SK-N-DZ (cell line): ENCODE measurements at places on chromosomes 1 and 21.

GRCh38 chr21:16218682-16219343 is 489.0 kb downstream of the USP25 start:
- no peak for DNase-seq

- DNase-seq: no peak
Measured at GRCh38 chr1:74690909-74691308, 17.3 kb upstream of the ERICH3 start.

GRCh38 chr1:200107004-200107470 is 79.5 kb downstream of the NR5A2 start:
- no peak for DNase-seq

DNA sequence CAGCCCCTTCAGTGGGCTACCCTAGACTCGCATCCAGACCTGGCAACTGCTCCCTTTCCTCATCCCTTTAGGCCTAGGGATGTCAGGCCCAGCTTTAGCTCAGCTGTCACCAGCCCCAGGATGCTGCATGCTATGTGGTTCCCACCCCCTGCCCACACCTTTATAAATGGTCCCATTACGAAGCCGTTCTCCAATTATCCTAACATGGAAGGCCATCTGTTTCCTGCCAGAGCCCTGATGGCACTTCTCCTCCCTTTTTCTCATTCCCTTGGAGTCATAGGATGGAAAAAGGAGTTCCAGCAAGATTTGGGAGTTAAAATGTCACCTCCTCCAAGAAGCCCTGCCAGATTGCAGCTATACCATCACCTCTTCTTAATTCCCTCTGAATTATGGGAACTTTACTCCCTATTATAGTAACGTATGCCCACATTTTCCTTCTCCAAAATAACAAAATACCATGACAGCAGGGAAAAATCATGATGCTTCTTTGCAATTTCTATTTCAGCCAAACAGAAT is 205.0 kb upstream of the GRIK3 start:
- DNase-seq: peak; percentile 25

DNA sequence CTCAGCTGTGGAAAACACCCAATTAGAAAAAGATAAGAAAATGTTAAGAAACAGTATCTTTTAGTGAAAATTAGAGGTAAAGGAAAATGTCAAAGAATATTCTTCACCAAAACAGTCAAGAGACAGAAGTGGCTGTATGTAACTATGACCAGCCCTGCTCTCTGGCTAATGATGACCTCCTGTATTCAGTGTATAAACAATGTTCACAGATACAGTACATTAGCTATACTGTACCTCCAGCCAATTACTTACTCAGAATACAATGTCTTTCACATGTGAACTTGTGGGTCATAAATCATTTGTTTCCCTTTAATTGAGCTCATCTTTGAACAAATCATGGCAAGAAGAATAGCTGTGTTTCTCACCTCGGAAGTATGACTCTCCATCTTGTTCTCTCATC is 432.0 kb downstream of the LMO4 start:
- no peak for DNase-seq

- no peak for DNase-seq
Measured at GRCh38 chr1:185520188-185520920, 203.3 kb upstream of the IVNS1ABP start.

GRCh38 chr1:213659580-213660547 is 327.9 kb upstream of the PROX1 start:
- DNase-seq: no peak

DNA sequence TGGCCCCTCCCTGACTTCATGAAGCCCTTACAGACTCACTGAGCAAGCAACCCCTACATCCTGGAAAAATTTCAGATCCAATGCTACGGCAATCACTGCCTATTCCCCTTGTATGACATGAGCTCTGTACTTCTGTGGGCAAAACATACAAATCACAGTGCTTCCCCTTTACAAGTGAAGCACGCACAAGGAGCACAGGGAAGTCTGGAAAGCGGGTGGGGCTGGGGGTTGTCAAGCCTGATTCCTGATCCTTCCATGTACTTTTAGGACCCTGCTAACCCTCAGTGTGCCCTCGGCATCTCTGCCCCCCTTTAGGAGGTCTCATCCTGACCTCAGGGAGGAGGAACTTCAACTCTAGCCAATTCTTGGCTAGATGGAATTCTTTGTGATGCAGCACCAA is 405.7 kb upstream of the POU3F1 start:
- no peak for DNase-seq

- no peak for DNase-seq
Measured at GRCh38 chr1:167473761-167474160, 44.6 kb downstream of the CD247 start.

DNA sequence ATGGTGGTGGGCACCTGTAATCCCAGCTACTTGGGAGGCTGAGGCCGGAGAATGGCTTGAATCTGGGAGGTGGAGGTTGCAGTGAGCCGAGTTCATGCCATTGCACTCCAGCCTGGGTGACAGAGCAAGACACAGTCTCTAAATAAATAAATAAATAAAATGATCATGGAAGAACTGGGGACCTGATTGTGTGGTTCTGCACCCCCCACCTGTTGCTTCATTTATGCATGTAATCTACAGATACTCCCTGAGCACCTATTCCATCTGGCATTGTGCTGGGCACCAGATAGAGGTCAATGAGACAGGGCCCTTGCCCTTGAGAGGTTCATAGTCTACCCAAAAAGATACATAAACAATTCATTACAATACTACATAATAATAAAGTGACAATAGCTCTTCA is 11.0 kb upstream of the RHBG start:
- no peak for DNase-seq

DNA sequence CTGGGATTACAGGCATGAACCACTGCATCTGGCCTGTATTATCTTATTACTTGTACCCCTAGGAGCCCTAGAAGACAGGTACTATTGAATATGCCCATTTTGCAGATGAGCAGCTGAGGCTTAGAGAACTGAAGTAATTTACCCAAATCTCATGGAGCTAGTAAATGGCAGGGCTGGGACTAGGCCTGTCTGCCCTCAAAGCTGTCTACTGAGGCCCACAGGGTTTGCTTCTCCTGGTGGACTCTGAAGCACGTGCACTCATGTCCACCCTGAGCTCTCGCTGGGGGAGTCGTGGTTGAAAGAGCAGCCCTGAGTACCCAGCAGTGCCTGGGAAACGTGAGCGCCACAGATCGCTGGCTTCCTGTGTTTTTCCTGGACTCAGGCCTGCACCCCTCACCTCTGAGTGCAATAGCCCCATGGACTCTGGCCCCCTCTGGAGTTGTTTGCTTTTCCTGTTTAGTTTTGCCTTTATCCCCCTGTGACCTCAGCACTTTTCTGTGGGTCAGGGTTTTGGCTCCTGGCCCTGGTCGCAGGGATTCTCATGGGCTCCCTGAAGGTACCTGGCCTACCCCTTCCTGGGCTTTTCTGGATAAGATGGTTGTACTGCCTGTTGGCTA is 52.4 kb downstream of the ARHGEF10L start:
- no peak for DNase-seq

DNA sequence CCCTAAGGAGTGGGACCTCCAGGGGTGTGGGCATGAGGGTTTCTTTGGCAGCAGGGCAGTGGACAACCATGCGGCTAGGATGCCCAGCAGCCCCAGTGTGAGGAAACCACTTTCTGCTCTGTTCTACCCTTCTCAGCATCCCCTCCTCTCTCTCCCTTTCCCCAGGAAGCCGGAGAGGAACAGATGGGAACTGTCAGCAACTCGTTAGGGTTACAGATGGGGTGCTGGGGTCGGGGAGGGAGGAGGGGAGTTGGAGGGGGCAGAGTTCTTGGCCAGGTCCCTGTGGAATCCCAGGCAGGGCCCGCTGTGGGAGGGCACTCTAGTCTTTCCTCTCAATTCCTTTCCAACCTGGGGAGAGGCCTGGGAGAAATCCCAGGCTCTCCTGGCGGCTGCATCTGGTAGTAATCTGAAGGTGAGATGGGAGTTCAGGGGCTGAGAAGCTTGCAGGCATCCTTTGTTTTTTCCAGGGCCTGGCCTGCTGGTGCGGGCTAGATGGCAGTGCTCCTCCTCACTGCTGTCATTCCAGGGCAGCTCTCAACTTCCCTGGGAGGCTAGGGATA is 93.9 kb upstream of the CSF3R start:
- DNase-seq: no peak

DNA sequence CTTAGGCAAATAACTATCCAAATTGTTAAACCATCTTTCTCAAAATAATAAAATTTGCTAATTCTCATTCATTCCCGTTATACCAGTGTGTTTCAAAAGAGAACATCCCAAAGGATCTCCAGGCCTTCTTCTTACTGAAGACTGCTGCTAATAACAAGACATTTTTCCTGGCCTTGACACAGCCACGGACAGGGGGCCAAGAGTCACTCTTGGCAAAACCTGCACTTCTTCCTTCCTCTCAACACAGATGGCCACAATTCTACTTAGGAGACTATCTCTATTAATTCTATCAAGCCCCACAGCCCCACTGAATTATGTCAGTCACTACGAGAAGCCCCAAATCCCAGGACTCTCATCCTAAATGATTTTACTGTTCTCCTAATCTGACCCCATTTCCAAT is 86.0 kb downstream of the EVI5 start:
- DNase-seq: no peak

DNA sequence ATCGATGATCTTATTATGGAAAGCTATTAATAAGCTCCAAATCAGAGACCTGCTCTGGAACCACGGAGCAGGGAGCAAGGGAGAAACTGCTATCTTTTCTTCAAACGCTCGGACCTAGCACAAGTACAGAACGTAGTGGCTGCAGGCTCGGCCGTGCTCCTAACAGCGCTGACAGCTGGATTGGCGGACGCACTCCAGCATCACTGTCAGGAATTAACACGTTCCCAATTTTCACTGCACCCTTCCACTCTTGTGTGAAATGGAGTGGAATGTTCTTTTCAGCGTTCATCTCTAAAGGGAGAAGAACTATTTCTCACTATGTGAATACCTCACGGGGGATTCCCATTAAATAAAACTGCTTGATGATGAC is 106.9 kb downstream of the ZNF281 start:
- peak; percentile 10 for DNase-seq

DNA sequence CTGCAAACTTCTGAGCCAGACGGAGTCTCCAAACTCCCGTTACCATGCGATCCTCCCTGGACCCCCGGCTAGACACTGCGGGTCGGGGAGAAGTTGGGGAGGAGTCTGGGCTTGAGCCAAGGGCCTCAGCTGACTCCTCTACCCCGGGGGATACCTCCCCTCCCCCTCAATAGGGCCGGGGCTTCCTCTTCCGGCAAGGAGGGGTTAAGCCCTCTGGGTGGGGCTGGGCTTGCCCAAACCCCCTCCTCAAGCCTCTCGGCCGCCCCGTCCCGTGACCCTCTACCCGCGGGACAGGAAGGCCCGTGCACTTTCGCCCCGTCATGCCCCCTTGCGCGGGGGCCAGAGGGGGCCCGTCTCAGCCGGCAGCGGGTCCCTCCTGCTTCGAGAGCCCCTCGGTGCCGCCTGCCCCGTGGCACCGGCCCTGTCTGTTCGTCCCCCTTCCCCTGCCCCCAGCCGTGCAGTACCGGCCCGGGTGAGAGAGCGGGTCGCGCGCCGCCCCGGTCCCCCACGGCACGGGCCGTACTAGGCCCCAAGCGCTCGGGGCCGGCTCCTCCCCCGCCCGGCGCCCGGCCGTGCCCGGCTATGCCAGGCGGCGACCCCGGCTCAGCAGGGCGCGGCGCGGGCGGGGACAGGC is 652 bp downstream of the ARL8A start:
- no peak for DNase-seq

DNA sequence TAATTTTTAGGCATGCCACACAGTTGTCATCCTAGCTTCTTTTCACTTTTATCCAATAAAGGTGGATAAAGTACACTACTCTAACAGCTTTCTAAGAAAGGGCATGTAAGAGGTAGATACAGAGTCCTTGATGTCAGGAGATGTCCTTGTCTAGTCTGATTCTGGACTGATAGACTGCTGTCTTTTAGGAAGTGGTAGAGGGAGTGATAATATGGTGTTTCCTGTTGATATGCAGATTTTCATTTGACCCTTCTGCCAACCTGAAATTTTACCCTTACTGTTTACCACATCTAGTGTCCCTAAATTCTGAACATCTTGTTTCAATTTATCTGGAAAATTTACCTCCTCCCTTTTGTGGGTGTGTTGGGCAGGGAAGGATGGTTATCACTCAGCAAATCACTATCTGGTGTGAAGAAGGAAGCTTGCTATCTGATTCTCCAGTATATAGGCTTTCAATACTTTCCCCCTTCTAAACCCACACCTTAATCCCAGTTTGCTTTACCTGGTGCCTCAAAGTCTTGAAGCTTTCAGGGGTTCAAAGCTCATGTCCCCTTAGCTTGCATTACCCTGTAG is 354.9 kb upstream of the SNX7 start:
- DNase-seq: no peak

- no peak for DNase-seq
Measured at GRCh38 chr1:87515781-87516180, 187.1 kb downstream of the LMO4 start.

DNA sequence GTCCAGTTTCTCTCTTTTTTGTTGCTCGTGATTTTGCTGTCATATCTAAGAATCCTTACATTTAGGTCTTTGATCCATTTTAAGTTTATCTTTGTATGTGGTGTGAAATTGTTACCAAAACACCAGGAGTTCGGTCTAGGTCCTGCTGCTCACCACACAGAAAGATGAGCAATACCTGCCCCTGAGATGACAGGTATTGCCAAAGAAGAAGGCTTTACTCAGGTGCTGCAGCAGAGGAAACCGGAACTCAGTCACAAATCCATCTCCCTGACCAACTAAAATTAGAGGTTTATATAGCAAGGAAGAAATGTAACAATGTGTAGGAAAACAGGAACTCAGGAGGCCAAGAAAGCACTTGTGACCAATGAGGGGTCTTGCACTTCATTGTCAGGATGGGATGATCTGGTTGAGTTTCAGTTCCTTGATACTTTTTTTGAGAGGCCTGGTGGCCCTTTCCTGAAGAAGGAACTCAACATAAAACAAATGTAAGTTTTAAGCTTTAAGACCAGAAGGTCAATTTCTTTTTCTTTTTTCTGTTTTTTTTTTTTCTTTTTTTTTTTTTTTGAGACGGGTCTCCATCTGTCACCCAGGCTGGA is 16.5 kb upstream of the SETDB1 start:
- no peak for DNase-seq

GRCh38 chr1:59738591-59739015 is 76.1 kb upstream of the HOOK1 start:
- no peak for DNase-seq

DNA sequence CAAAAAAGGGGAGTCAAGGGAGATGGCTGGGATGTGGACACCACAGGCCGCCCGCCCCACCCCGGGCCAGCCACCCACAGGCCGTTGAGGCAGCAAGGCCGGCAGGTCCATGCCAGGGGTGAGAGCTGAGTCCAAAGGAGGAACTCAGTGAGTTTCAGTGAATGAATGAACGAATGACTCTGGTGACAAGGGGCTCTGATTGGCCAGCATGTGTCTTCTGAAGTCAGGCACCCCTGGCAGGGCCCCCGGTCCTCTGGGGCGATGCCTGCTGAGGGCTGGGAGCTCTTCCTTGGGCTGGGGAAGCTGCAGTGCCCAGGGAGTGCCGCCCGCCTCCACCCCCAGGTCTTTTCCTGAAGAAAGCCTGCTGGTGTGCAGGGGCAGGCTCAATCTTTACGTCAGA is 236.1 kb upstream of the VAMP3 start:
- no peak for DNase-seq
